ENCODE measurements at places on chromosomes 2 and 18.

DNA sequence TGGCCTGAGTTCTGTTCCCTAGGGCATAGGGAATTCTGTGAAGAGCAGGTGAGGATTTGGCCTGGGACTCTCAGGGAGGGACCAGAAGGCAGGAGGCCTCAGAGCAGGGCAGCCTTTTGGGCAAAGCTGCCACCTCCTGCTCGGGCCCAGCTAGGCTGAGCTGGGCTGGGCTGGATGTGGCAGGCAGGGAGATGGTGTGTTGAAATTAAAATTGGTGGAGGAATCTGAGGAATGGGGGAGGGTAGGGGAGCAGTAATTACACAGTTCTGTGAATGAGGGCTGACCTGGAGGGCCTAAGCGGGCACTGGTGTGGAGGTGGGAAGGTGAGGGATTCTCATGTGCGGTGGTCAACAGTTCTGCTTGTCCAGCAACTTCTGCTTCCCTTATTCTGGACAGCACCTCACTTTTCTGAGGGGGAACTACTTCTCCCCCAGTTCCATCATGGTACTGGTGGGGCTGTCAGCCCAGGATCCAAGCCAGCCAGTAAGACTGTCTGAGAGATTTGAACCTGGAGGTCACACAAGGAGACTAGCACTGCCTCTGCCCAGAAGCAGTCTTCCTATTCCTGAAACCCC lies 22.0 kb upstream of the ASPRV1 start:
- DNase-seq: no peak

DNA sequence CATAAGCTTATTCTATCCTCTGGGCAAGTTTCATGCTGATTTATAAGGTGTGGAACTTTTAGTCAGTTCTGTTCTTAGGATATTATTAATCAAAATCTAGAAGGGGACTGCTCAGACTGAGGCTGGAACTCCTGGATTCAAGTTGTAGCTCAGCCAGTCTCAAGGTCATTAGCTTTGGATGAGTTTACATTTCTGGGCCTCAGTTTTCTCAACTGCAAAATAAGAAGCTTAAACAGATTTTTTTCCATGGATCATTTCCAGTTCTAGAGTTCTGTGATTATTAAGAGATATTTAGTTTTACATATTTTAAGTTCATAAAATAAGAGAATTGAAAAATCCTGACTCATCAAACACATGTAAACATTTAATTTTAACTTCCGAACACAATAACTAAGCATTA lies 442.5 kb upstream of the PKDCC start:
- DNase-seq: no peak

DNA sequence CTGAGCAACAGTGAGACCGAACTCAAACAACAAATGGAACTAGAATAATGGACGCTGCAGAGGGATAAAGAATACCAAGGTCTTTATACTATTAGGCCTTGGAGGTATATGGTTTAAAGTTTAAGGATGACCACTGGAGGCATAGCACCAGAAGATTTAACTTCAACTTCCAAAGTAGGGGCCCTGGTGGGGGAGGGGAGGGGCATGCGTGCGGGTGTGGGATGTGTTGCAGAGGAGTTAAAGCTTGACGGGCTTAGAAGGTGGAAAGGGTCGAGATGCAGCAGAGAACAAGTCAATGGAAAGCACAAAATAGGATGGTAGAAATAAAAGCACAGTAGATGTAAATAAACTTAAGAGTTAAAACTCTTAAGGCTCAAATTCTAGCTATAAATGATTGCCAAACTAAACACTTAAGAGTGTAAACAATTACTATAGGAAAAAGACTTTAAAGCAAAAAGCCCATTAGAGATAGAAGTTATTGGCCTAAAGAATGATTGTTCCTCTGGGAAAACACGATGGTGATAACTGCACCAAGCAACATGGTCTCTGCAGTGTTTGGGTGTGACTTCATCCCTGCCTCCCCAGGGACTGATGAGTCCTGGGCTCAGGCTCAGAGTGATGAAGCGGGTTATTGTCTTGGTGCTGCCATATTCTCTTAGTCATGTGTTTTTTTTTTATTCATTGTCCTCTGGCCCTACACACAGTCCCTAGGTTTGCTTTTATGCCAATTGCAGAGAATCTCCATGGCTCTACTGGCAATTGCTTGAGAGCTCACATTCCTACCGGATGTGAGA lies 13.0 kb downstream of the RRM2 start:
- no peak for DNase-seq

DNA sequence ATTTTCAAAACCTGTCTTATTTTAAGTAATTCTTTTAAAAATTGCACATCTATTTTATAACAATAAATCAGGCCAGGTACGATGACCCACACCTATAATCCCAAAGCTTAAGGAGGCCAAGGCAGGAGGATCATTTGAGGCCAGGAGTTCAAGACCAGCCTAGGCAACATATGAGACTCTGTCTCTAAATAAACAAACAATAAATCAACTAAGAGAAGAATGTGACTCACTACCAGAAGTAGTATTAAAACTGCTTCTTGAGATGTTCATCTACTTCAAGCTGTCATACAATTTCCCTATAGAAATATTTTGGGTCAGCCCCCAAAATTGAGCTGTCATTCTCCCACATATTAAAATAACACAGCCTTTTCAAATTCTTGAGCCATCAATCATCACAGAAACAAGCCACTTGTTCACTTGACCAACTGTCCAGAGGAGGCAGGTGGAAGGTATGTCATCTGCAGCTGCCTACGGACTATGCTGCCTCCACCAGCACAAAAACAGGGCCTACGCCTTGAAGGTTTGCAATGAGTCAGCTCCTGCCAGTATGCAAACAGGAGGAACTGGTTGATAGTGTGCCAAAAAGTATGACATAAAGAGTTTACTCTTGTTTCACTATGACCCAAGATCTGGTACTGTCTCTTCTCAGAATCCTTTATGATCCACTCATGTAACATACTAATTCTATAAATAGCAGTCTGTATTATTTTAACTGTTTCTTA lies 33.6 kb downstream of the KIDINS220 start:
- no peak for DNase-seq

GRCh38 chr2:108833219-108833618 lies 46.6 kb downstream of the CCDC138 start:
- DNase-seq: no peak

DNA sequence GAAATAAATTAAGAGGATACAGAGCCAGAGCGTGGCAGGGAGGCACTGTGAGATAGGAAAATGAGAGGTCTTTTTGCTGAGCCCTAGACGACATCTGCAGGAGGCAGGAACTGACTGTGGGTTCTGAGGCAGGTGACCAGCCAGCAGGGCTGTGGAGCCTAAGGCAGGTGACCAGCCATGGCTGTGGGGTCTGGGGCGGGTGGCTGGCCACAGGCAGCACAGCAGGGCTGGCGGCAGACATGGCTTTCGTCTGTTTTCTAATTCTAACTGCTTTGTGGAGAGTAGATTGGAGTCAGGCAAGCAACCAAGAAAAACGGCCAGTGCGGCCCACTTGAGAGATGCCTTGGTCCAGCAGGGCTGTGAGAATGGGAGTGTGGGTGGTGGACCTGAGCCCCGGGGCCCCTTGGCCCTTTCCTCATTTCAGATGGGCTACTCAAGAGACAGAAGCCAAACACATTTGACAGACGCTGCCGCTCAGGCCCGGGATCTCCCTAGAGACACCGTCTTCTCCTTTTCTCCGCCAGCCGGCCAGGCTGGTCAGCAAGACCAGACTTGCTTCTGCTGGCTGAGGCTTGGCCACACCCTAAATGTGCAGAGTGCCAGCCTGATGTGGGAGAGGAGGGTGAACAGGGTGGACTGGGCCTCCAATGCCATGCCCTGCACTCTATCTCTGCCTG lies 19.7 kb upstream of the GNAL start:
- DNase-seq: no peak

DNA sequence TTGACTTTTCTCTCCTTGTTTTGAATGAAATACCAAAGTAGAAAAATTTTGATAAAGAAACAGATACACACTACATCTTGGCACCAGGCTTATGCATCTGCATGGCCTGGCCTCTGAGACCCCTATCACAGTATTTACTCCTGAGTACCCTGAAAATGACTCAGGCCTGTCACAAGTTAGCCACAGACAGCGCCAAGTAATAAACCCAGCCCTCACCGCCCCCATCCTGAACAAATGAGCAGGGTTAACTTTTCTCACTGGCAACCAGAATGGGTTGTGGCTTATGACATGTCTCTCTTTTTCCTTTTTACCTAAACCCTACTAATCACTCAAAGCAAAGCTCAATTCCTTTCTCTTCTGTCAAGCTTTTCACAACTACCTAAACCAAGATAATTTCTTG lies 35.3 kb downstream of the SPRED2 start:
- DNase-seq: no peak

DNA sequence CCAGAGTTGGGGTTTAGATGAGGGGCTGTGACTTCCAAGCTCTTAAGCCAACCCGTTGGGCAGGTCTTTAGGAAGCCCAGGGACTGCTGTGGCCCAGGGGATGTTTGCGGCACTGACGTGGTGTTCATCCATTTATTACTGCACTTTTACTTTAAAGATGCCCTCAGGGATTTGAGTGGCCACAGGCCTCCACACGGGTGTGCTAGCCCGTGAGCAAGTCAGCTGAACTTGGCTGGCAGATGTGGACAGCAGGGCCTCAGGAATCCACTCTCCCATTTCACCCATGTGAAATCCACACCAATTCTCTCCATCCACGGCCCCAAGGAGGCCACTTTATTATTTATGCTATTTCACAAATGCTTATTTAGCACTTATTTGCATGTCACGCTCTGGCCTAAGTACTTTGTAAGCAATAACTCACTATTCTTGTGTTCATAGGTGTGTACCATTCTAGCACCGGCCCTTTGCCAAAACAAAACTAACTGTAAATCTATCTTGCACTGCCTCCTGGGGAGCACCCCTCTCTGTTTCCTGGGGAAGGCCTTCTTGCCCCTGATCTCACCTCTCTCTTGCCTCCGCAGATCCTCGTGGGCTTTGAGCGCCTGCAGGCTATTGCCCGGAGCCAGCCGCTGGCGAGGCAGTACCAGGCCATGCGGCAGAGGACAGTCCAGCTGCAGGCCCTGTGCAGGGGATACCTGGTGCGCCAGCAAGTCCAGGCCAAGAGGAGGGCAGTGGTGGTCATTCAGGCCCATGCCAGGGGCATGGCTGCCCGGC lies 39.1 kb upstream of the GPR17 start:
- no peak for DNase-seq

DNA sequence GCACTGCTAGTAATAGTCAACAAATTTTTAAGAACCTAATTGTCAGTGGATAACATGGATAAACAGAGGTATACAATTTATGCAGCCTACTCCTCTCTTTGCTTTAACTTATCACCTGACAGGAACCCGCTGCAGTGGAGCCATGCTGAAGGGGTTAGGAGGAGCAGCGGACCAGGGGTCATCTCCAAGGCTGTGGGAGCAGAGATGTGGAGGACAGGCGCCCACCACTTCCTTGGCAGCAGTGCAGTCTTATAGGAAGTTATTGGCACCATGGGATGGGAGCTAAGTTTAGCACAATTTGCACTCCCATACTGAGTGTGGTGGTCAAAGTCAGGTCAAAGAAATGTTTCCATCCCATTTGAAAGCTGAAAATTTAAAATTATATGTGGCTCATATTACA lies 35.6 kb downstream of the HDLBP start:
- DNase-seq: no peak

DNA sequence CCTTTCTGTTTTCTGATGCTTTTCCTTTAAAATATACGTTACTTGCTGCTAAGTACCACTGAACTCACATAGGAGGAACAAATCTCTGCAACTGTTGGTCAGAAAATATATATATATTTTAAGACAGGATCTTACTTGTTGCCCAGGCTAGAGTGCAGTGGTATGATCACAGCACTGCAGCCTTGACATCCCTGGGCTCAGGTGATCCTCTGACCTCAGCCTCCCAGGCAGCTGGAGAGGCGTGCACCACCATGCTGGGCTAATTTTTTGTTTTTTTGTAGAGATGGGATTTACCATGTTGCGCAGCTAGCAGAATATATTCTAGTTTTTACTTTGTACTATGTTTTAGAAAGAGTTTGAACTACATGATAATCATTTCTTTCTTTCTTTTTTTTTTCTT lies 51.5 kb downstream of the EHBP1 start:
- no peak for DNase-seq

- DNase-seq: no peak
These were observed 893.5 kb downstream of the SUCLG1 start for GRCh38 chr2:83565626-83566025.

DNA sequence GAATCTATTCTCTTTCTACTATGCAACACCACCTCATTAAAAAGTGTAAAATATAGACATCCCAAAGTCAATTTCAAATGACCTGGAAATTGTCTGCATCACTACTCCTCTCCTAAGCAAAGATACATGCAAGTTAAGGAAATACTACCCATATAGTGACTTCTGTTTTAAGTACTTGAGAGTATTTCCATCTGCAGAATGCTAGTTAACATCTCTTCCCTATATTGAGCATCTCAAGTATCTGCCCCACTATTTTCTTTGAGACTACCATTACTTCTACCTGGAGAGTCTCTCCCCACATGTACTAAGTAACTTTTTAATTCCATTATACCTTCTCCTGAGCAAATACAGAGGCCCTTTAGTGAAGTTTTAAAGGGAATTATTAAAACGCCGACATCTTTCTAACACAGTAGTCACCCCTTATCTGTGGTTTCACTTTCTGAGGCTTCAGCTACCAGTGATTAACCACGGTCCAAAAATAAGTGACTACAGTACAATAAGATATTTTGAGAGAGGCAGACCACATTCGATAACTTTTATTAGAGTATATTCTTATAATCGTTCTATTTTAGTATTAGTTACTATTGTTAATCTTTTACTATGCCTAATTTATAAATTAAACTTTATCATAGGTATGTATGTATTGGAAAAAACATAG lies 21.8 kb downstream of the CWC22 start:
- DNase-seq: no peak

- no peak for DNase-seq
These were observed 32.3 kb upstream of the ODC1 start for GRCh38 chr2:10480359-10480949.

GRCh38 chr2:174442546-174443510 lies 44.0 kb downstream of the GPR155 start:
- DNase-seq: no peak

DNA sequence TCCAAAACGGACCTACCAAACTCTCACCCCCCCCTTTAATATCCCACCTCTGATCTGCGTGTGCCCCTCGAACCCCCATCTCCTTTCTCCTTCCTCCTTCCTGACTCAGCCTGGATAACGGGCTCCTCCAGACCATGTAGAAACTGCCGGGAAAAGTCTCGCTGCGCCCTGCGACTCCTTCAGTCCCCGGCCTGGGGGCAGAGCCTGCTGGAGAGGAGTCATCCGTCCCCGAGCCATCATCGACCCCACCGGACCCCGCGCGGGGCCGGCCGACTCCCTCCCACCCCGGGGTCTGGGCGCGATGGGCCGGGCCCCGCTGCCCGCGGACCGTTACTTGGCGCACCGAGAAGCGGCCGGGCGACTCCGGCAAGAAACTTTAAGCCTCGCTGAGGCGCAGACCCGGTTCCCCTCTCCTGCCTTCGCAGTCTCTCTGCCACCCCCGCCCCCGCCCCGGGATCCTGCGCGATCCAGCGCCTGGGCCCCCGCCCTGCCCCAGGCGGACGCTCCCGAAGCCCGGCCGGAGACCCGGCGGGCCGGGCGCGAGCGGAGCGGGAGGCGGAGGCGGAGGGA lies 3.4 kb downstream of the ZEB2 start:
- DNase-seq: no peak

All from tibial nerve (tissue), 4 donors.